AG08396 (cell line): ENCODE measurements at places on chromosomes 12 and 14.

DNA sequence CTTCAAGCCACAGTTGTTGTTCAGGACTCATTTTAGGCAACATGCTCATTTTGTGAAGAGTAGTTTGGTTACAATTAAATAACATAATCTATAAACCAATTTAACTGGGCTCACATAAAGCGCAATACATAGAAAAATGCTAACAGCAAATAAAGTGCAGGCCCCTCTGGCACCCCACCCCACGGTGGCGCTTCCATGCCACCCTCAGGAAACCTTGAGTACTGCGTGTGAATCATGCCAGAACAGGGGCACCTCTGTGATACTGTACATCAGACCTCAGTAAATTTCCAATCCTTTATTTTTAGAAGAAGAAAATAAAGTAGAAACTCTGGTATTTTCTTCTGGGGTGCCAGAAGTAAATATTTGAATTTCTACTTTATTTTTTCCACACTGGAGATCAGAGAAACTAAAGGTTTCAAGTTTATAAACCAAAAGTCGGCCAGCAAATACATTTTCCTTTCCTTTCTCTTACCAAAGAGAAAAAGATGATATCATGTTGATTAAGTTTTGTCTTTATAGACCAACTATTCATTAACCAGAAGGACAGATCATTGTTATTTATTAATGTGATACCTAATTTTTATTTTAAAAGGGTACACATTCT is 316.8 kb downstream of the PAWR start:
- peak; percentile 59 for DNase-seq

DNA sequence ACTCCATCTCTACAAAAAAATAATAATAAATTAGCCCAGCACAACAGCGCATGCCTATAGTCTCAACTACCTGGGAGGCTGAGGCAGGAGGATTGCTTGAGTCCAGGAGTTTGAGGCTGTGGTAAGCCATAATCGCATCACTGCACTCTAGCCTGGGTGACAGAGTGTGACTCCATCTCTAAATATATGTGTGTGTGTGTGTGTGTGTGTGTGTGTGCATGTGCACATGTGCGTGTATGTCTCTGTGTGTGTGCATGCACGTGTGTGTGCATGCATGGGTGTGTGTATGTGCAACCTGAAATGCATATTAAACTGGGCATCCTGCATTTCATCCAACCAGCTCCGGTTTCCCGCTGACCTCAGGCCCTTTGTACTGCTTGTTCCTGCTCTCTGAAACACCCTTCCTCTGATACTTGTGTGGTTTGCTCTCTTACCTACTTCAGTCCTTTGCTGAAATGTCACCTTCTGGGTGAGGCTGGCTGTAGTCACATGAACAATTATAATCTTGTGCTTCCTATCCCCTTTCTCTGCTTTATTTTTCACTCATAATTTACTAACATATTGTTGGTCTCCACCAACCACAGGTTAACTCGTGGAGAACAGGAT is 46.9 kb downstream of the PHLDA1 start:
- DNase-seq: no peak

GRCh38 chr14:90518941-90519256 is 122.1 kb downstream of the CALM1 start:
- DNase-seq: no peak

DNA sequence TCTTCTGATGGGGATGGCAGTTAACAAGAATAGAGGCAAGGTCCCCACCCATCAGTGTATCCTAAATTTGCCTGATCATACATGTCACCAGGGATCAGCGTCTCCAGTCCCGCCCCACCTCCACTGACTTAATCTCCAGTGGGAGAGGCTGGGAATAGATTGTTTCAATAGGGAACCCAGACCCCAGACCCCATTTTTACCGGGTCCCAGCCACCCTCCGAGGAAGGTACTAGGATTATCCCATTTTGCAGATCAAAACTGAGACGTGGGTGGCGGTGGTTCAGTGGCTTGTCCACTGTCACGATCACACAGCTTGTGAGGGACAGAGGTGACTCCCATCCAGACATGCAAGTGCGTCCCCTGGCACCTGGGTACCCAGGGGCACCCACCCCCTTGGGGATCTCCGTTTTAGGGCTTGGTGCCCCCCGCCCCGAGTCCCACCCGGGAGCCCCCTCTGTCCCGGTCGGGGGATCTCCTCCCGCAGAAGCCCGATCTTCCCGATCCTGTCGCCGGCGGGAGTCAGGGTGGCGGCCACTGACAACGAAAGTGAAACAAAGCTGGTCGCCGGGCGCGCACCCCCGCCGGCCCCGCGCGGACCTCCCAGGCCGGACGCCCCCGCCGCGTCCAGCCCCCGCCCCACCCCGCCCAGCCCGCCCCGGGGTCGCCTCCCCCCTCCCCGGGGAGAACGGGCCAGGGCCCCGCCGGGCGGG is 523 bp downstream of the WSB2 start:
- DNase-seq: peak; percentile 25

- no peak for DNase-seq
These were observed 70.4 kb downstream of the RPL10L start for GRCh38 chr14:46581036-46581671.

DNA sequence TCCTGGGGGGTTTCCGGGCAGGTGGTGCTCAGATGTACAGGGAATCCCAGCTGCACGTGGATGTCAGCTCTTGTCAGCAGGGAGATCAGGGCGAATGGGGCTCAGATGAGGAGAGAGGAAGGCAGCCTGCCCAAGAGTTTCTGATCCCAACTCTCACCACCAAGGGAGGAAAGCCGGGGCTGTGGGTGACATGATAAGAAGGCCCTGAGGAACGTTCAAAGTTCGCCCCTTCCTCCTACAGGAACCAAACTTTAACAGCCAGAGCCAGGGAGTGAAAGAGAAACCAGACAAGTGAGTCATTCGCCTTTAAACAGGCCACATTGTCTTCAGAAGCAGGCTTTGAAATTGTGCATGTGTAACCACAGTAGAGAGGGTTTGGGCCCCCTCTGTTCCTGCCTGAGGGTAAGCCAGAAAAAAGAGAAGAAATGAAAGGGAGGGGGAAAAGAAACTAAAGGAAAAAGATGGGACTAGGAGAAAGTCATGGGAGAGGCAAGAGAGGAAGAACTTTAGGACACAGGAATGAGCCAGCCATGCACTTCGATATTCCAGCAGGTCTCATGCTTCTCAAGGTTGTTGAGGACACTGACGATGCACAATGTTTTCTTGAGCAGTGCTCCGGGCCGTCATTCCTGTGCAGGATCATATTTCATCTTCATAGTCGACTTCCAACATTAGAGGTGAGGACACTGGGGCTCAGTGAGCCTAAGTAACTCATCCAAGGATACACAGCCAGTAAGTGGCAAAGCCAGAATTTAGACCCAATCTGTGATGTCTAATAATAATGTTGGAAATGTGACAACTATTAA is 691.4 kb upstream of the TBX3 start:
- DNase-seq: peak; percentile 53

- no peak for DNase-seq
These were observed 11.3 kb downstream of the SCARB1 start for GRCh38 chr12:124852329-124852831.

- DNase-seq: no peak
These were observed 47.4 kb downstream of the CALM1 start for GRCh38 chr14:90444077-90444696.

DNA sequence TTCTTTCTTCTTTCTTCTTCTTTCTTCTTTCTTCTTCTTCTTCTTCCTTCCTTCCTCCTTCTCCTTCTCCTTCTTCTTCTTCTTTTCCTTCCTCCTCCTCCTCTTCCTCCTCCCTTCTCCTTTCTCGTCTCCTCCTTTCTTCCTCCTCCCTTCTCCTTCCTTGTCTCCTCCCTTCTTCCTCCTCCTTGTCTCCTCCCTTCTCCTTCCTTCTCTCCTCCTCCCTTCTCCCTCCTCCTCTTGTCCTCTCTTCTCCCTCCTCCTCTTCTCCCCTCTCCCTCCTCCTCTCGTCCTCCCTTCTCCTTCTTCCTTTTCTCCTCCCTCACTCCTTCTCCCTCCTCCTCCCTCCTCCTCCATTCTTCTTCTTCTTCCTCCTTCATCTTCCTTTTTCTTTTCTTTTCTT is 44.5 kb downstream of the NUBPL start:
- DNase-seq: no peak

DNA sequence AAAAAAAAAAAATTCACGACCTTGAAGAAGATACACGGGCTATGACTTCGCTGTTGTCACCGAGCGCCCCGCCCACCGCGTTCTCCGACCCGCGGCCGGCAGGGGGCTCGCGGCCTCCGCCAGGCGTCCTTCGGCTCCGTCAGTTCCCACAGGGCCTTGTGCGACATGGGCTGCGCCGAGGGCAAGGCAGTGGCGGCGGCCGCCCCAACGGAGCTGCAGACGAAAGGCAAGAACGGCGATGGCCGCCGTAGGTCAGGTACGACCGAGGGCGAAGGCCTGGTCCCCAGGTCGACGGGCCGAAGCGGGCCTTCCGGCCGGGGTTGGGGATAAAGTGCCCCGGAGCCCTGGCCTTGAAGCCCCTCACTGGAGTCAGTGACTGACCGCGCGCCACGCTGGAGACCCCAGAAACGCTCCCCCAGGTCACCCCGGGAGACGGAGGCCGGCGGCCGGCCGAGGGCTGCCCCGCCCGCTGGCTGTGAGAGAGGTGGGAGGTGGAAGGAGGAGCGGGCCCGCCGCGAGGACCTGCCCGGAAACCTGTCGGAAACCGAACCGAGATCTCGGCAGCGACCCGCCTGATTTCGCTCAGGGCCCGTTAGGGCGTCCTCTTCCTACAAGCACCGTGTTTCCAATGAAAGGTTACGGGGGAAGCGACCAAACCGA is at the start of gene TXNRD1:
TXNRD1 (plus strand) TSS at position 142 of the 660 bp plus-strand sequence; CDS start at position 166, 24 bp downstream.
- peak; percentile 74 for DNase-seq

DNA sequence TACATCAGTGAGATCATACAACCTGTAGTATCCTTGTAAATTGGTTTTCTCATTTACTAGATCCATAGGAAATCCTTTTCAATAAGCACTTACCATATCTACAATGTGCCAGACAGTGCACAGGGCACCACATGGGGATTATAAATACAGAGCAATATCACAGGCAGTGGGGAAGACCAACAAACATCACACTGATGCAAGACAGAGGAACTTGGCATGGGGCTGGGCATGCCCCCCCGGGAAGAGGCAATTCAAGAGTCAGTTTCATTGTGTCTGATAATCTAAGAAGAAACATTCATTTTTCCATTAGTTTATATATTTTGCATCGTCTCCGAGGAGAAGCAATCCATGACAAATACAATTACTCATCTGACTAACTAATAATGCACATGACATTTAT is 16.2 kb downstream of the NT5DC3 start:
- no peak for DNase-seq

- no peak for DNase-seq
These were observed 341.4 kb downstream of the RAD51B start for GRCh38 chr14:68160779-68161546.

- DNase-seq: no peak
These were observed 63.4 kb upstream of the IGF1 start for GRCh38 chr12:102543494-102544485.

GRCh38 chr12:2084553-2085296 is 31.9 kb downstream of the CACNA1C start:
- peak; percentile 55 for DNase-seq

- DNase-seq: no peak
These were observed 328.7 kb downstream of the DPF3 start for GRCh38 chr14:72565149-72565559.

DNA sequence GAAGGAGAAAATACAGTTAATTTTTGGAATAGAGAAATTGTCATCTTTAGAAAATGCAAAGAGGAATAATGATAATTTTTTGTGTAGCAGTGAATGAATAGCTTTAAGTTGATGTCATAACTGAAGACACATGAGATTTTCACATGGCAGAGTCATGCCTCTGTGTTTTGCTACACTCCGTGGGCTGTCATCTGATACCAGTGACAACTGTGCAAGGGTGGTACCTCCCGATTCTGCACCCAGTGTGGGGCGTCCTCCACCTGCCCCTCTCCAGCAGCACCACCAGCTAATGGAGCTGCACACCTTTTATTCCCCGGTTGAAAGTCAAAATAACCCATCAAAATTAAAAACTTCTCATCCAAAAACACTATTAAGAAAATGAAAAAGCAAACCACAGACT is 47.2 kb downstream of the ANKRD9 start:
- DNase-seq: no peak

DNA sequence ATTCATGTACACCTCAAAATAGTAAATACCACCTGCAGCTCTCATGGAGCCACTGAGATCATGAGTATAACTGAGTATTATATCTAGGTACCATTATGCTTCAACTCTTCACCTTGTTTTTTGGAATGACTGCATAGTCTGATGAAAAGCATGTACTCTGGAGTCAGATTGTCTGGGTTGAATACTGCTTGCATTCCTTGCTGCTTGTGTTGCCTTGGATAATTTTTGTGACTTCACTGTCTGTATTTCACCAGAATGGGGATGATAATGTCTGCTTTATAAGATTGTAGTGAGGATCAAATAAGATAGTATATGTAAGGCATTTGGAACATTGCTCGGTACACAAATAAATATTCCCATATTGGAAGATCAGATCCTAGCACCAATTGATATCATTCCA is 54.2 kb downstream of the SUSD6 start:
- DNase-seq: no peak

- no peak for DNase-seq
These were observed 106.3 kb downstream of the ETNK1 start for GRCh38 chr12:22731236-22731635.

DNA sequence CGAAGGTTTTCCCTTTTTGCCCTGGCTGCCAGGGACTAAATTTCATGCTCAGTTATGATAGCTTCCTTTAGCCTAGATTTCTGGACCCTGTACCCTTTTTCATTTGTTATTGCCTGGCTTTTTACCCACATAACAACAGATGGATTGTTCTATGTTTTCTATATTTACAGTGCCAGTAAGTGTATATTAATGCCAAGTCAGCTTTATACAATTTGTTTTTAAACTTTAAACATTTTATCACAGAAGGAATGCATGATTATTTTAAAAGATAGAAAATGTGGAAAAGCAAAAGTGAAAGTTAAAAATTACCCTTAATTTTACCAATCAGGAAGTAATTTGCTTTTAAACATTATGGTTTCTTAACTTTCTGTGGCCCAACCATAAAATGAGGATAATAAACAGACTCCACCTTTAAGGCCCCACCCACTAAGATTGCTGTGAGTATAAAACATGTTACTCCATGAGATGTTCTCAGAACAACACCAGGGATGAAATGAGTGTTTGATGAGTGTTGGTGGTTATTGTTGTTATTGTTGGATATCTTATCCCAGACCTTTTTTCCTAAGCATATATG is 496.8 kb downstream of the EGLN3 start:
- no peak for DNase-seq

GRCh38 chr12:91274916-91275315 is 92.3 kb upstream of the DCN start:
- DNase-seq: peak; percentile 20

GRCh38 chr12:43761500-43761899 is 2.7 kb downstream of the IRAK4 start:
- no peak for DNase-seq

DNA sequence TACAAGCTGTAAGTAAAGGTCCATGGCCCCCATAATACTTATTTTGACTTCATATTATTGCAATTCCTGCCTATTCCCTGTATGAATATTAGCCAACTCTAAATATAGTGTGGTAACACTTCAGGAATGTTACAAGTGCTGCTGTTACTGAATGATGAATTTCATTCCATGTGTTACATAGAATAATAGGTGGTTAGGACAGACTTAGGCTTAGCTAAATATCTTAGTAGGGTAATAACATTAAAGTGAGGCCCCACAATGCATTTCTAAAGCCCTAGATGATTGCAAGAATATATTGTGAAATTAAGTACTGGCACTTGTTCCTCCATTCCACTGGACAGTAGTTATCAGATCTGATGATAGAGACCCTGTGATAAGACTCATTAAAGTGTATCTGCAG is 182.7 kb downstream of the PCNX1 start:
- DNase-seq: no peak

GRCh38 chr12:40745386-40745785 is 53.1 kb downstream of the CNTN1 start:
- no peak for DNase-seq

GRCh38 chr12:24555730-24556129 is 393.2 kb downstream of the BCAT1 start:
- no peak for DNase-seq
